ENCODE measurements at places on chromosomes 1 and 21.
A peak's percentile ranks its signal among the peaks of the same experiment; 100 is the strongest.

DNA sequence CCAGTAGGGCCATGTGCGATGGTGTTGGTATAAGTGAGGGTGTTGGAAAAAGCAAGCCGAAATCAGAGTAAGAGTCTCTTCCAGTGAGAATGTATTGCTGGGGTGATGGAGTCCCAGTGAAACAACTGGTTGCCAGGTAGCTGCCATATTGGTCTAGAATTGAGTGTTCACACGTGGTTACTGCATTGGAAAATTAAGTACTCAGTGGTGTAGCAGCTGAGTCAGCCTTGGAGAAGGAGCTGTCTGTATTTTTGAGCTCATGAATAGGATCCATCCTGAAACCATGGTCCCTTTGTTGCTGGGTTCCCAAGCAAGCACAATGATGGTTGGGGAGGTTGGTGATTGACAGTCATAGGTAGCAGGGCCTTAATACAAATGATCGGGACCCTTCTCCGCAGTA, 235.3 kb downstream of the DYRK1A start:
- no peaks in the 10 kb centered on the region for H3K4me1 ChIP-seq
- no peak overlapping the region for H3K4me3 ChIP-seq
- peaks cover 18% of the 10 kb centered on the region for H3K27me3 ChIP-seq

GRCh38 chr1:228216371-228217320, 8.8 kb downstream of the OBSCN start:
- no peaks in the 10 kb centered on the region for H3K27me3 ChIP-seq
- H3K27ac ChIP-seq: no peak overlapping the region
- peaks cover 2% of the 10 kb centered on the region for H3K36me3 ChIP-seq
- DNase-seq: no peak
- H3K4me1 ChIP-seq: peaks cover 5% of the 10 kb centered on the region

- no peaks in the 10 kb centered on the region for H3K36me3 ChIP-seq
- no peaks in the 10 kb centered on the region for H3K27me3 ChIP-seq
- peaks cover 11% of the 10 kb centered on the region for H3K4me1 ChIP-seq
- H3K4me3 ChIP-seq: no peak overlapping the region
These were observed 8.5 kb downstream of the FBXO2 start for GRCh38 chr1:11645670-11646265.

GRCh38 chr21:32955311-32956060, 70.2 kb upstream of the OLIG2 start:
- H3K36me3 ChIP-seq: no peaks in the 10 kb centered on the region
- peaks cover 30% of the 10 kb centered on the region for H3K27me3 ChIP-seq
- H3K4me1 ChIP-seq: no peaks in the 10 kb centered on the region
- no peak for DNase-seq

GRCh38 chr1:235974616-235975015, 90.3 kb downstream of the NID1 start:
- no peak overlapping the region for H3K27ac ChIP-seq
- no peaks in the 10 kb centered on the region for H3K27me3 ChIP-seq
- H3K4me1 ChIP-seq: peaks cover 15% of the 10 kb centered on the region
- no peaks in the 10 kb centered on the region for H3K36me3 ChIP-seq
- no peak for DNase-seq

GRCh38 chr1:180912211-180912800, 391 bp upstream of the KIAA1614 start:
- H3K27ac ChIP-seq: no peak overlapping the region
- no peaks in the 10 kb centered on the region for H3K36me3 ChIP-seq
- H3K27me3 ChIP-seq: peaks cover 37% of the 10 kb centered on the region
- peak overlapping the region; percentile 33 for H3K4me3 ChIP-seq

DNA sequence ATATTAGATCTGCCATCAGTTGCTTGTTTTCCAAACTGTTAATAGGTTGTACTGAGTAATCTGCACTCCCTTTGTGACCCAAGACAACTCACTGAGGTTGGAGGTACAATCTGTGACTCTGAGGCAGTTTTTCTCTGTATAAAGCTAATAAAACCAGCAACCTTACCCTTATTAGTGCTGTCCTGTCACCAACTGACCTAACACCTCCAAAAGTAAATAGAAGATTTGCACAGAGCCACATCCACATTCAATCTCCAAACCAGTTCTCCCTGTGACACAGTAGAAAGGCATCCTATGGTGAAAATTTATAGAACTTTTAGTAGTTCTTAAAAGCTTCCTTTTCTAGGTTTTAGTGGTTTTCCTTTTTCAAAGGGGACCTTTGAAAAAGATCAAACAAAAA, 140.4 kb upstream of the ADGRL2 start:
- H3K4me1 ChIP-seq: no peaks in the 10 kb centered on the region
- H3K27ac ChIP-seq: no peak overlapping the region
- H3K27me3 ChIP-seq: no peaks in the 10 kb centered on the region

DNA sequence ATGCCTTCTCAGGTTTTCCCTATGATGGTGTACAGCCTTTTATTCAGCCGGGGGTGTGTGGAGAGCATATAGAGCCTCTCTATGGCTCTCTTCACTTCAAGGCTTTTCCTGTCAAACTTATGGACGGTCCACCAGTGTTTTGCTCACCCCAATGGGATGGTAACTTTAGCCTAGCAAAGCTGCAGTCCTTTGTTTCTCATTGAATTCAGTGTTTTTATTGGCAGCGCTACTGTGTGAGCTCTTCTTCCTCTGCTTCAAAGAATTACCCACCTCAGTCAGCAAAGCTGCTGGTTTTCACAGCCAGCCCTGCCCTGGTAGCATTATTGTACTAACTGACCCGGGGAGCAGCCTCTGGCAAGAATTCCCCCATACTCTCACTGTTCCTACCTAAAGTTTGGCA, 145.3 kb upstream of the RRP15 start:
- DNase-seq: no peak
- H3K27ac ChIP-seq: no peak overlapping the region
- no peaks in the 10 kb centered on the region for H3K36me3 ChIP-seq
- H3K4me1 ChIP-seq: no peaks in the 10 kb centered on the region
- no peak overlapping the region for H3K4me3 ChIP-seq
- H3K27me3 ChIP-seq: peaks cover 2% of the 10 kb centered on the region

GRCh38 chr1:67890857-67891256, 57.6 kb upstream of the GNG12 start:
- no peak for DNase-seq
- peaks cover 21% of the 10 kb centered on the region for H3K27me3 ChIP-seq

DNA sequence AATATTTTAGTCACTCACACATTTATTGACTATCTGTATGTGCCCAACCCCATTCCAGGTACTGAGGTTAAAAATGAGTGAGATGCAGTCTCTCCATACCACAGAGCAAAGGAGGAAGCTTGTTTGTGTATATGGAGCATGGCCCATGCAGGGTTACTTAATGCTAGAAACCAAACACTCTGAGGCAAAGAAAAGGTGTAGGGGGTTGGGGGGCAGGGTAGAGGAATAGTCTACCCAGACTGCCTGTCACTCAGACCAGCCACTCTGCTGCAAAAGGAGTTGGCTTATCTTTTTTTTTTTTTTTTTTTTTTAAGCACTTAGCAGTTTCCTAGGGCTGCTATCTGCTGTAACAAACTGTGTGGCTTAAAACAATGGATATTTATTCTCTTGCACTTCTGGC, 19.8 kb downstream of the PGM1 start:
- no peak overlapping the region for H3K27ac ChIP-seq
- peaks cover 6% of the 10 kb centered on the region for H3K4me1 ChIP-seq
- no peak for DNase-seq
- no peaks in the 10 kb centered on the region for H3K27me3 ChIP-seq

DNA sequence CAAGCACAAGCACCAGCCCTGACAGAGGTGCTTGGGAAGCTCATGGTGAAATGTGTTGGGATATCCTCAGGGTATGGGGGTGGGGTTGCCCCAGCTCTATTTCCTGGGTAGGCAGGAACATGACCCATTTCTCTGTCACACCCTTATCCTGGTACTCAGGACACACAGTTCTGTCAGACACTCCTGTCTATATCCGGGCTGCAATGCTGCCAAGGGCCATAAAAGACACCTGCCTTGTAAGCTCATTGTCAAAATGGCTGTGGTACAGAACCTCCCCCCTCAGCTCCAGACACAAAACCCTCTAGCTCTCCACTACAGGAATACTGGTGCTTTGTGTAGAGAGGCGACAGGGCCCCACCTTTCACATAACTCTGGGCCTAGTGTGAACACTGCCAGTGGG, 636.7 kb downstream of the PLA2G4A start:
- no peaks in the 10 kb centered on the region for H3K36me3 ChIP-seq
- DNase-seq: no peak
- H3K4me1 ChIP-seq: no peaks in the 10 kb centered on the region
- no peak overlapping the region for H3K27ac ChIP-seq

Measured in activated CD8-positive, alpha-beta T cell treated with anti-CD3 and anti-CD28 coated beads for 36 hours (primary cell).